Spinal cord (tissue), 10 donors: ENCODE measurements at places on chromosomes 7 and 10. TPM values are rescaled to one million over a fixed set of nuclear protein-coding genes. Genes with fewer than 3 reads are reported as not detected.

The HOXA13 gene
- polyA plus RNA-seq, result not detected

The PRSS2 gene
- not detected for polyA plus RNA-seq

The AASS gene
- polyA plus RNA-seq, result 46.3 TPM

The CALML3 gene
- not detected for polyA plus RNA-seq

The IRF5 gene
- 6.5 TPM for polyA plus RNA-seq

The ENTPD7 gene
- polyA plus RNA-seq, result 7.2 TPM

The HGF gene
- 1.2 TPM for polyA plus RNA-seq

The INSYN2A gene
- 8.9 TPM for polyA plus RNA-seq

The NRP1 gene
- 68.9 TPM for polyA plus RNA-seq

The VENTX gene
- 0.24 TPM for polyA plus RNA-seq

The LIPK gene
- not detected for polyA plus RNA-seq

The TAS2R3 gene
- 0.40 TPM for polyA plus RNA-seq

The CDC14C gene
- polyA plus RNA-seq, result 0.86 TPM

The PLPP4 gene
- 34.7 TPM for polyA plus RNA-seq

The C10orf62 gene
- not detected for polyA plus RNA-seq

The NEUROD6 gene
- 13.4 TPM for polyA plus RNA-seq

The DPYSL4 gene
- 96.1 TPM for polyA plus RNA-seq

The ENKUR gene
- polyA plus RNA-seq, result 21.2 TPM

The NME8 gene
- not detected for polyA plus RNA-seq

The VWA2 gene
- 4.7 TPM for polyA plus RNA-seq
